Bronchus fibroblast of lung (primary cell): ENCODE measurements at places on chromosomes 5 and 9. TPM values are rescaled to one million over a fixed set of nuclear protein-coding genes. Genes with fewer than 3 reads are reported as not detected.

The TMEM171 gene
- total RNA-seq: 2.2 and 3.0 TPM in 2 replicates

The FAM169A gene
- total RNA-seq: 0.89 and 2.5 TPM in 2 replicates

The GNAQ gene
- 13.8 and 16.2 TPM in 2 replicates for total RNA-seq

The SUSD3 gene
- 4.7 and 5.6 TPM in 2 replicates for total RNA-seq

The RAPGEF1 gene
- total RNA-seq: 14.5 and 18.0 TPM in 2 replicates

The GRM6 gene
- not detected in 2 replicates for total RNA-seq

The TMEM252 gene
- not detected in 2 replicates for total RNA-seq

The GADD45G gene
- 0.15 and 0.17 TPM in 2 replicates for total RNA-seq

The KDM3B gene
- total RNA-seq: 18.7 and 21.5 TPM in 2 replicates

The ACTBL2 gene
- total RNA-seq: 0.15 and 0.34 TPM in 2 replicates

The OTP gene
- total RNA-seq: not detected in 2 replicates

The TYRP1 gene
- total RNA-seq: not detected in 2 replicates

The SOX30 gene
- 0.15 TPM in 1 of 2 replicates, not detected in the other for total RNA-seq

The NR4A3 gene
- under 0.01 and 0.15 TPM in 2 replicates for total RNA-seq

The SLC6A19 gene
- not detected in 2 replicates for total RNA-seq

The ISOC1 gene
- 16.2 and 18.2 TPM in 2 replicates for total RNA-seq

The CACNA1B gene
- under 0.01 TPM in 2 replicates for total RNA-seq

The SLC46A2 gene
- not detected in 2 replicates for total RNA-seq

The OR1J2 gene
- not detected in 2 replicates for total RNA-seq

The RFX3 gene
- total RNA-seq: 1.2 and 1.5 TPM in 2 replicates

The GARIN3 gene
- not detected in 2 replicates for total RNA-seq

The IL33 gene
- 0.15 and 0.17 TPM in 2 replicates for total RNA-seq

The ENC1 gene
- total RNA-seq: 18.7 and 22.4 TPM in 2 replicates

The GFRA3 gene
- total RNA-seq: not detected in 2 replicates

The SPRY4 gene
- 8.9 and 10.1 TPM in 2 replicates for total RNA-seq

The AK3 gene
- total RNA-seq: 38.8 and 44.2 TPM in 2 replicates

The SVEP1 gene
- 5.5 and 6.2 TPM in 2 replicates for total RNA-seq

The SLC34A3 gene
- not detected in 2 replicates for total RNA-seq

The CSF1R gene
- 0.89 TPM in 1 of 2 replicates, not detected in the other for total RNA-seq

The C9orf153 gene
- total RNA-seq: not detected in 2 replicates

The CLIC3 gene
- total RNA-seq: 1.3 and 4.0 TPM in 2 replicates

The POMT1 gene
- 16.1 and 23.2 TPM in 2 replicates for total RNA-seq

The LRRC19 gene
- total RNA-seq: not detected in 2 replicates

The KCNN2 gene
- 1.8 and 2.5 TPM in 2 replicates for total RNA-seq
